ENCODE measurements at places on chromosomes 1 and 21. TPM values are rescaled to one million over a fixed set of nuclear protein-coding genes. Genes with fewer than 3 reads are reported as not detected.

Gene MNDA
- 2.9 TPM for polyA plus RNA-seq

Gene GJB3
- polyA plus RNA-seq: 0.42 TPM

DNA sequence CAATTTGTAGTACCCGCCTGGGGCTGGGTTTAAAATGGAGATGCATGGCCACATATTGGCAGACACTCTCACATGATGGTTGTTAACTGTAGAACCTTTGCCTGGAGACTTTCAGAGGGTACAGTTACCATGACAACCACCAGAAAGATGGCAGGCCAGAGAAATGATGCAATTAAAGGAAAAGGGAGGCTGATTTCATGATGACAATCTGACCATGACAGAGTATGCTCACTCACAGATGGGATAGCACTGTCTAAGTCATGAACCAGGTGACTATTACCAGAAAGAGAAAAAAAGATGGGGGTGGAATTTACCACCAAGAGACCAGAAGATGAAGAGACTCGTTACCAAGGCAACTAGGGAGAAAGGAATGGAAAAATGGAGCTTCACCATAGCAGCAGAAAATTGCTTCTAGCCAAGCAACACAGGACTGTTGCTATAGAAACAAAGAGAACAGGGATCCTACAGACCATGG, 3.5 kb upstream of the TRIT1 start:
- DNase-seq: no peak

DNA sequence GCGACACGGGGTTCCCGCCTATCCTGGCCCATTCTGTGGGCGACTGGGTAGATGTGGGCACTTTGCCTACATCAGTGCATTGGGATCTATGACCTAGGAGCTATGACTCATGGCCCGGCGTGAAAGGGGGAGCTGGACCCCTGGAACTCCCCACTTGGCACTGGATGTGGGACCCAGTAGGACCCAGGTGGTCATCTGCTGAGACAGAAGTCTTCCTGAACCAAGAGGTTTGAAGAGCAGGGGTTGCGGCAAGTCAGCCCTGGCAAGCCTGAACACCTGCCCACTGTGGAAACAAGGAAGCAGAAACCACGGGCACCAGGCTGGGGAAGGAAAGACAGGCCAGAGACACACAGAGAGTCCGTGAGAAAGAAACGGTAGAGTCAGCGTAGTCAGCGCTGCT, 656.7 kb downstream of the AJAP1 start:
- DNase-seq: no peak

GRCh38 chr1:2180297-2181245, 14.0 kb downstream of the FAAP20 start:
- no peak for DNase-seq

GRCh38 chr1:38027201-38028104, 14.9 kb downstream of the UTP11 start:
- DNase-seq: no peak

- DNase-seq: no peak
Measured at GRCh38 chr1:14365301-14365988, 233.0 kb upstream of the KAZN start.

GRCh38 chr1:53409233-53409632, 50.0 kb upstream of the DMRTB1 start:
- no peak for DNase-seq

- DNase-seq: no peak
Measured at GRCh38 chr1:221184131-221184794, 305.0 kb downstream of the HLX start.

GRCh38 chr21:17786071-17786850, 32.9 kb downstream of the C21orf91 start:
- DNase-seq: no peak

- no peak for DNase-seq
Measured at GRCh38 chr1:89546082-89546889, 21.7 kb downstream of the LRRC8B start.

Gene CELA2A
- polyA plus RNA-seq: 0.68 TPM

DNA sequence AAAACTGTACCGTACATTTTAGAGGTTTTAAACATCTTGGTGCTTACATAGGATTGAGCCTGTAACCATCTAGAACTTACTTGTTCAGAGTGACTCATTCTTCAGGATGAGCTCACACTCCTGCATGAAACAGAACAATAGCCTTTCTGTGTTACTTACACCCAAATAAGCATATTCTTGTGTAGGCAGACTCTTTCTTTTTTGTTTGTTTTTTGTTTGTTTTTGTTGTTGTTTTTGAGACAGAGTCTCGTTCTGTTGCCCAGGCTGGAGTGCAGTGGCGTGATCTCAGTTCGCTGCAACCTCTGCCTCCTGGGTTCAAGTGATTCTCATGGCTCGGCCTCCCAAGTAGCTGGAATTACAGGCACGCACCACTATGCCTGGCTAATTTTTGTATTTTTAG, 3.8 kb upstream of the CA6 start:
- DNase-seq: no peak

Measured in left renal cortex interstitium (tissue), 4 donors.